Ovary (tissue), 10 donors: ENCODE measurements at places on chromosomes 2 and 18.

DNA sequence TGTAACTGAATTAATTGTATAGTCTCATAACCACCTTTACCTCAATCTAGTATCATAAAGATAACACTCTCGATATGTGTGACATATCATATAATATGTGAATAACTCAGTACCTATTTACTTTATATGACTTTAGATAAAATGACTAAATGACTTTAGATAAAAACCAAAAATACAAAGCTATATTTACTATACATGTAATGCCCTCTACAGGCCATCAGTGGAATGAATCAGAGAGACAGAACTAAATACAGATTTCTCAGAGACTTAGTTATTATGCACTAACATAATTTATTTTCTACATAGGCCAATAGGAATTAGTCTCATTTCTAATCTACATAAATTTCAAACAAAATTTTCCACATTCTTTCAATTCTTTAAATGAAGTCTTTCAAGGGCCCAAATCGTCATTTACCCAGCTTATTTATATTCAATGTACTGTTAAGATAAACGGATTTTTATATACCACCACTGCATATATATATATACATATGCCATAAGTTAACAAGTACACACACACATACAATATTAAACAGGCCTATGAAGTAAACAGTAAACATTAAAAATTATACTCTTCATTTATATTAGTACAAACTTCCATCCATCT, 219.9 kb downstream of the EXOC6B start:
- no peak for DNase-seq

- no peak for DNase-seq
These were observed 101.3 kb downstream of the FOXI3 start for GRCh38 chr2:88351249-88351601.

DNA sequence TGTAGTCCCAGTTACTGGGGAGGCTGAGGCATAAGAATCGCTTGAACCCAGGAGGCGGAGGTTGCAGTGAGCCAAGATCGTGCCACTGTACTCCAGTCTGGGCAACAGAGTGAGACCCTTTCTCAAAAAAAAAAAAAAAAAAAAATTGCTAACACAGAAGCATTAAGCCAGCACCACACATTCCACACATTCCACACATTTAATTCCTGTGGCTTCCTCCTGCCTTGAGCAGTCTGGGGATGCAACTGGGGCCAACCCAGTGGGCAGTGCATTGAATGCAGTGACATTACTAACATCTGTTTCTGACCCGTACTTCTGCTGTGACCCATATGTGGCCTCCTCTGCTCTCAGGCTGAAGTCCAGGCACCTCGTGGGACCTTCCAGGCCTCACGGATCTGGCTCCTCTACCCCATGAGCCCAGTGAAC, 107.0 kb downstream of the BCL2L11 start:
- no peak for DNase-seq

GRCh38 chr18:31901063-31901462, 41.9 kb downstream of the TRAPPC8 start:
- DNase-seq: no peak

GRCh38 chr2:178915423-178916173, 108.4 kb upstream of the TTN start:
- DNase-seq: no peak

- no peak for DNase-seq
These were observed 170.0 kb downstream of the TXNL1 start for GRCh38 chr18:56468396-56468795.

GRCh38 chr18:79326413-79327198, 69.1 kb upstream of the NFATC1 start:
- no peak for DNase-seq

GRCh38 chr2:164523726-164524125, 97.6 kb downstream of the GRB14 start:
- DNase-seq: no peak

GRCh38 chr18:40930211-40930882, 1024.7 kb upstream of the PIK3C3 start:
- no peak for DNase-seq

GRCh38 chr2:81263989-81264388, 959.4 kb upstream of the LRRTM1 start:
- DNase-seq: no peak

GRCh38 chr2:233210843-233211547, 40.5 kb upstream of the ATG16L1 start:
- peak; percentile 77 for DNase-seq

- DNase-seq: no peak
These were observed 46.2 kb upstream of the B3GNT2 start for GRCh38 chr2:62149708-62150107.

DNA sequence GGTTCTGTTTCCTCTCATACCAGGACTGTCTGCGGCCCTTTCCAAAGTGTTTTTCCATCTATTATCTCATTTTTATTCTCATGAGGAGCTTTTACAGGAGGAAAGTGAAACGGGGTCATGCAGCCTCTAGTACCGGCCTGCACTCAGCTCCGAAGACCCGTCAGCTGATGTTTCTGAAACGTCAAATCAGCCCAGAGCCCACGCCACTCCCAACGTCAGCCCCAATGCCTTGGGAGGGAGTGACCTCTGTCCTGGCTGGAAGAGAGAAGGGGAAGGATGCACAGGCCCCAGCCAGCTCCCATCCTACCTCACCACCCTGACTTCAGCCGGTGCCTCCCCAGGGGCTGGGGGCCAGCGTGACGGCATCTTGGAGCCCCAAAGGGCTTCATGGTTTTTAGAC, 58.5 kb downstream of the ADCY3 start:
- DNase-seq: peak; percentile 49

DNA sequence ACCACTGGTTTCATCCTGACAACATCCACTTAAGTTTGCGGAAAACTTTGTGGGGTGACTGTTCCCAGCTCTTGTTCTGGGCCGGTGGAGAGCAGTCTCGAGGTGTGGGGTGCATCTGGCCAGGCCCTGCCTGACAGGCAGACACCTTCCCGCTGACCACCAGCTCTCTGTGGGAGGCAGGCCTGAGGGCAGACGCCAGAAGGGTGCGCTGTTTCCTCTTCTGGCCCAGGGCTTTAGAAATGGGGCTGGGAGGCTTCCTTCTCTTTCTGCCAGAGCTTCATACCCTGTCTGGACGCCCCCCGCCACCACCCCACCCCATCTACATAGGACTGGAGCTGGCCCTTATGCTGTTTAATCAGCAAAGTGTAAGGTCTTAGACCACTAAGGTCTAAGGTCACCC, 263.8 kb downstream of the LOXHD1 start:
- no peak for DNase-seq
